Forelimb muscle (tissue), 1 donor: ENCODE measurements at places on chromosomes 4 and X.
A peak's percentile ranks its signal among the peaks of the same experiment; 100 is the strongest.

- no peak for DNase-seq
Observed at GRCh38 chr4:163736876-163737275, 242.4 kb downstream of the TMA16 start.

DNA sequence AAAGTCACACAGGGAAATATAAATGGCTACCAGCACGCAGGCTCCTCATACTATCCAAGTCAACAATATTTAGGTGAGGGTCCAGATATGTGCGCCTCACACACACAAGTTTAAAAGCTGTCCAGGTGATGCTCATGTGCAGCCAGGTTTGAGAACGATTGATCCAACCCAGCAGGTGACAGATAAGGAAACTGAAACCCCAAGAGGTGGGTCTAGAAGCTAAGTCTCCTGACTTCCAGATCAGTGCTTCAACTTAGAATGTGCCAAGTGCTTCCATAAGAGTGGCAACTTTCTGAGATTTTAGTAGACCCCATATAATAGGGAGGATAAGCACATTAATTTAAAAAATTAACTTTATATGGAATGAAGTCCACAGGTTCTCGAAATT is 54.4 kb upstream of the NAP1L5 start:
- DNase-seq = no peak

DNA sequence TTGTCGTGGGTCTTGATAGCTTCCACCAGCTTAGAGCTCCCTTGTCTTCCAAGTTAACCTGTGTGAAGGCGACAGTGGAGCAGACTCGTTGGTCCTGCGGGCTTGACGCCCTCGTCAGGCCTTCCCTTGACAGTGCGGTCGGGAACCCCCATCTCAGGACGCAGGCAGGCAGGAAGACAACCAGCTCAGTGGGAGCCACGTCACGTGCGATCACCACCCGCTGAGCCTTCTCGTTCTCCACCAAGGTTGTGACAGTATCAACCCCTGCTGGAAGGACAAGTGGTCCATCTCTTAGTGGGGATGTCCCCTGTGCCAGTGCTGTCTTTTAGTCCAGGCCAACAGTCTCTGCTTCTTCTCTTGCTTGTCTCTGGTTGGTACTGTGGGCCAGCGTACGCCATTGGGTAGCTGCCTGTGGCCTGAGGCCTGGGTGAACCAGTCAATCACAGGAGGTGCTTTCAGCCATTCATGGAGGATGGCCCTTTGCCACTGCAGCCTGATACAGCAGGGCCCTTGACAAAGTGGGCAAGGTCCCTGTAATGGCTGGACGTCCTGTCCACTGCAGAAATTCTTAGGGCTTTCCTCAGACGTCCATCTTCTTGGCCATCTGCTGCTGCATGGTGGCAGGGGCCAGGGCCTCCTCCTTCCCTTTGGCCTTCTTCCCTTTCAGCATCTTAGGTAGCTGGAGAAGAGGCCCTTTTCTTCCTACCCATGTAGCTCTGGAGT is 31.4 kb downstream of the RGS12 start:
- no peak for DNase-seq

- DNase-seq = no peak
Observed at GRCh38 chr4:74653331-74654229, 140.7 kb downstream of the BTC start.

GRCh38 chrX:148380650-148381561 is 119.5 kb upstream of the AFF2 start:
- DNase-seq = no peak

DNA sequence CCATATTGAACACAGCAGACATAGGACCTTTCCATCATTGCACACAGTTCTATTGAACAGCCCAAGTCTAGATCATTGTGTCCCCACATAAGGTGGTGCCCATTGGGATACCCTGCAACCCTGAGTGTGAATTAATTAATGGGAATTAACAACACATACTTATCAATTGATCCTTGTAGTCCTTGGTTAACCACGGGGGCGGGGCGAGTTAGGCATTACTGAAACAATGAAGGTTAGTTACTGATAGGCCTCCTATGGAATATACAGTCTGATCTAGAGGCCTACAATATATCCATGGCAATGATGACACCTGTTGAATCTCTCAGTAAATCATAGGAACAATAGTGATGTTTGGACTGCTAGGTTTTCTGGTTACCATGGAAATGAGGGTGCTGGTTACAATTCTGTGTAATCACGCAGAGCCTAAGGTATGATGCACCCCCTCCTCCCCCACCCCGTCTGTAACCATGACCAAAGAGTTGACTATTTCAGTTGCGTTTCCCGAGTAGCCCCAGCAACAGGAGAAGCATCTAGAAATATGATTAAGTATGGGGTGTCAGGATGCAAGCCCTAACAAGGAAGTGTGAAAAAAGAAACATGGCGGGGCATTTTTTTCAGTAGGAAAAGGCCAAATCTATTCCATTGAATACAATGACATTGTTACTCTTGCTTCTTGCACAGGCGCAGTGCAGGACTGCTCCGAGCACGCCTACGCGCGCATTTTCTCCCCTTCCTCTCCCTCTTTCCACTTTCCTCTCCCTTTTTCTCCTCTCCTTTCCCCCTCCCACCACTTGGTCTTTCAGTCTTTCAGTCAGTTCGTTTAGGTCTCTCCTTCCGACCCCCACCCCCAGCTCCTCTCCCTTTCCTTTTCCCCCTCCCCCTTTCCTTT is 677 bp upstream of the NONO start:
- DNase-seq = no peak

- no peak for DNase-seq
Observed at GRCh38 chrX:153351981-153352380, 18.0 kb downstream of the ZNF275 start.

DNA sequence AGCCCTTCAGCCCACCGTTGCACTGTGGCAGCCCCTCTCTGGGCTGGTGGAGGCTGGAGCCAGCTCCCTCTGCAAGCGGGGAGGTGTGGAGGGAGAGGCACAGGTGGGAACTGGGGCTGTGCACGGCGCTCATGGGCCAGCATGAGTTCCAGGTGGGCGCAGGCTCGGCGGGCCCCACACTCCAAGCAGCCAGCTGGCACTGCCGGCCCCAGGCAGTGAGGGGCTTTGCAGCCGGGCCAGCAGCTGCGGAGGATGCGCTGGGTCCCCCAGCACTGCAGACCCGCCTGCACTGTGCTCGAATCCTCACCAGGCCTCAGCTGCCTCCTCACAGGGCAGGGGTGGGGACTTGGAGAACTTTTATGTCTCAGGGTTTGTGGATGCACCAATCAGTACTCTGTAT is 1354.8 kb upstream of the IGFBP7 start:
- DNase-seq = no peak

GRCh38 chr4:56241500-56241899 is 145.8 kb downstream of the AASDH start:
- no peak for DNase-seq

- no peak for DNase-seq
Observed at GRCh38 chrX:69093960-69094871, 71.0 kb downstream of the PJA1 start.

DNA sequence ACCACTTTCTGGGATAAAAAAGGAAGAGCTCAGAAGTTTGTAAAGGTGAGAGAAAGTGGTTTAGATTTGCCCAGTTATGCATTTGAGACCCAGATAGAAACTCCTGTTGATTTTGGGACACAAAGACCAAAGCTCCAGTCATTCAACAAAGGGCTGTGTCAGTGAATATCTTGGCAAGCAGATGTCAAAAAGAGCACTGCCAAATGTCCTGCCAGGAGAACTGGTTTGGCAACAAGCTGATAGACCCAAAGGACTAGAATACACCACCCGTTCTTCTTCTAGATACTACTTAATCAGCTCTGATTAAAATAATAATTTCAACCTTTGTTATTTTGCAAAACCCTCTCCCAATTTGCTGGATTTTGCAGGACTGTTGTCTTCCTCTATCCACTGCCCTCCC is 121.4 kb downstream of the NHS start:
- DNase-seq = no peak

- no peak for DNase-seq
Observed at GRCh38 chr4:189525304-189525703, 415.4 kb upstream of the FRG1 start.

DNA sequence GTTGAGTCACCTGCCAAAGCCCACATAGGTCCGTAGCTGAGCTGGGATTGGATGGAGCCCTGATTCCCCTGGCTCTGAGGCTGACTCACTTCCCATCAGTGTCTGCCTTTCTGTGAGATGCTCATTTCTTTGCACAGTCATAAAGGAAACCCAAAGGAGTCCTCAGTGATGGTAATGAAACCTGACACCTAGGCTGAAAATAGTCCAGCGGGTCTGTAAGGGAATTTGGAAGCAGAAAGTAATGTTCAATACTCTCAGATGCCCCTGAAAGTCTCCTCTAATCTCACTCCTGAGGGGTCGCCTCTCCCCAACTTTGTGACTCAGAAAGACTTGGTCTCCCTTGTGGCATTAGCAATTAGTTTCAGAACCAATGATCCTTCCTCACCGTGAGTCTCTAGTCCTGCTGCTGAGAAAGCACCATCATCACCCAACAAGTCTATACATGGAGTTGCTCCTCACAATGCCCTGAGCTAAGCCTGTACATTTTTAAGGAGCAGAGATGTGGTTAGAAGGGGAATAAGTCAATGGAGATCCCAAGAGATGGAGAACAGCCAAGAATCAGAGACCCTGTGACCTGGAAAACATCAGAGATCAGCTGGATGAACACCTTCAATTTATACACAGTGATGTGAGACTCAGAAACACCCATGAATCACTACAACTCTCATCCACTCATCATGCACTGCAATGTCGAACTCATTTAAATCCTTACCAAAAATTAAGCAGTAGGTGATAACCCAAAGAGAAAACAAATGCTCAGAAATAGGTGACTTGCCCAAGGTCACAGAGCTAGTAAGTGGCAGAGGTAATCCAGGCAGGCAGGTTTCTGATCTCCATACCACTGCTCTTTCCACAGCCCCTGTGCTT is 219.0 kb upstream of the CPEB2 start:
- no peak for DNase-seq

- no peak for DNase-seq
Observed at GRCh38 chr4:147078875-147079658, 133.4 kb upstream of the TTC29 start.

DNA sequence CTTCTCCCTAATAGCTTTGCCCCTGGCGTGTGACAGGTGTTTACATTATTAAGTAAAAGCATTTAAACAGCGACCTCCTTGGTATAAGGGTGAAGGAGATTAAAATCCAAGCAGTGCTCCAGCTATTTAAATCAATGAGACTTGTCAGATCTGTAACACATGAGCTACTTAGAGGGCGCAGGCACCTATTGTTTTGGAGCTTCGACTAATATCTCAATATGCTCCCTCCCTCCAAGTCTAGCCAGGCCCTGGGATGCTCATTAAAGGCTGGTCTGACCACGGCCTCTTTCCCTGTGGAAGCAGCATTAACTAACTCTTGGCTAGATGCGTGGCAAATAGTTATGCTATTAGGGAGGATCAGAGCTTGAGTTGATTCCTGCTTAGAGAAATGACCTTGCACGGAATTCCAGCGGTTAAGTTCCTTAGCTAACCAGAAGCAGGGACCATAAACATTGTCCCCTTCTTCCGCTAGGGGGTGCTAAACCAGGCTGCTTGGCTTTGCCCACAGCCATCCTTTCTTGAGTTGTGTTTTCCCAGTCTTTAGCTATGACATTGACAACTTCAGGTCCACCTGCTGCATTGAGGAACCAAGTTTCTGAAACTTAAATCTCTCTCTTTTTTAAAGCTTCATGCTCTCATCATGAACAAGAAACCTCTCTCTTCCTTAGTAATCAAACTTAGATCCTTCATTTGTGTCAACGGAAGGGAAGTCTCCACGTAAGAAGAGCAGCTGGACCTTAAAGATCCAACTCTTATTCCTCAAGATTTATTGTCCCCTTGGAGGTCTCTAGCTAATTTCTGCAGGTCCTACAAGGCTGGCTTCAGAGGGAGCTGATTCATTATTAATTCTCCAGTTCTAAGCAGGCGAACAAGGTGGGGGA is 80.7 kb upstream of the IGFBP7 start:
- no peak for DNase-seq

GRCh38 chr4:125681240-125681639 is 366.5 kb downstream of the FAT4 start:
- no peak for DNase-seq

DNA sequence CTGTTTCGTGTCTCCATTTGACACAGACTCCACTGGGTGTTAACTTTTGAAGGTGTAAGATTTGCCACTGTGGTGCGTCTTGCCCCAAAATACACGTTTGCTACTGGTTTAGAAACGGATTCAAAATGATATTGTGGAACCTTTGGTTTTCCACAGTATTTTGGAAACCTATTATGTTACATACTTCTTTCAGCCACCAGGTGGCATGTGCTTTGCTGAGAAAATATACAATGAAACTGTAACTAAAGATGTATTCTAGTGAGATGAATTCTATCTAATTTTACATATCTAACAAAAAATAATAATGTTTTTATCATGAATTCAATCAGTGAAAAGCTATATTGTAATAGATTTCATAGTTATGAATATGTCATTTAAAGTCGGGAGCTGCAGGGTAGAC is 28.4 kb upstream of the SLITRK4 start:
- no peak for DNase-seq

- peak; percentile 99 for DNase-seq
Observed at GRCh38 chr4:56410247-56411062, 23.2 kb upstream of the AASDH start.

- peak; percentile 45 for DNase-seq
Observed at GRCh38 chr4:40621592-40622512, 7.8 kb downstream of the RBM47 start.

- no peak for DNase-seq
Observed at GRCh38 chrX:126886997-126887396, 67.5 kb downstream of the PRR32 start.

- no peak for DNase-seq
Observed at GRCh38 chr4:73698217-73698616, 42.2 kb upstream of the CXCL8 start.

- DNase-seq = no peak
Observed at GRCh38 chr4:85763202-85763601, 288.3 kb downstream of the ARHGAP24 start.

GRCh38 chrX:129360175-129360574 is 163.1 kb downstream of the SMARCA1 start:
- no peak for DNase-seq

- DNase-seq = no peak
Observed at GRCh38 chr4:1948892-1949436, 59.8 kb downstream of the NELFA start.

- DNase-seq = no peak
Observed at GRCh38 chrX:136967966-136968365, 65.8 kb downstream of the GPR101 start.

GRCh38 chr4:173051232-173051631 is 117.4 kb upstream of the GALNT7 start:
- DNase-seq = no peak

DNA sequence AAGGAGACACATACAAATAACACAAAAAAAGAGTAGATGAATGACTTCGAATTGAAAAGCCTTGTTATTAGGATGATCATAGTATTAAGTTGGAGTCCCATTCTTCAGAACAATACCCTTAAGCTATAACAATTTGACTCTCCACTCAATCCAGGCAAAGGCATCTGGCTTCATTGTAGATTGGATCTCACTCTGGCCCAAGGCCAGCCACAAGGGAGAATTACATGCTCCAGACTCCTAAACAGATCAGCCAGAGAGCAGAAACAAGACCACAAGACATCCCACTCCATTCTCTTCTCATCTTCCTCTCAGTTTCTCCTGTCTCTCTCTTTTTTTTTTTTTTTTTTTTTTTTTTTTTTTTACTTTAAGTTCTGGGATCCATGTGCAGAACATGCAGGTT is 213.9 kb downstream of the DHX15 start:
- no peak for DNase-seq

- no peak for DNase-seq
Observed at GRCh38 chr4:55409468-55410171, 13.9 kb downstream of the TMEM165 start.
